ENCODE measurements at places on chromosomes 3 and 15.

DNA sequence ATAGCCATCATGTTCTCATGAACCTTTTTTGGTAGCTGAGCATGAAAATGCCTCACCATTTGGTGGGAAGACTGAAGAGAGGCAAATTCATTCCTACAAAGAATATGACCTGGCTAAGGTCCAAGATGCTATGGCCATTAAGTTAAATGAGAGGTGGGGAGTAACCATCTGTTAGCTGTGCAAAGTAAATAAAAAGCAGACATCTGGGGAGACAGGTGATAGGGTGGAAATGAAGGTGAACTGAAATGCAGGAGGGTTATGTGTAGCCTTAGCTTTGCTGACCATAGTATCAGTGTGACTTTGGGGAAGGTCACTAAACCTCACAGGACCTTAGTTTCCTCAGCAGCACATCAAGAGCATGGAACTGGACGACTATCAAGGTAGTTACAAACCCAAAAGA, 111.0 kb upstream of the STRIT1 start:
- DNase-seq = no peak

DNA sequence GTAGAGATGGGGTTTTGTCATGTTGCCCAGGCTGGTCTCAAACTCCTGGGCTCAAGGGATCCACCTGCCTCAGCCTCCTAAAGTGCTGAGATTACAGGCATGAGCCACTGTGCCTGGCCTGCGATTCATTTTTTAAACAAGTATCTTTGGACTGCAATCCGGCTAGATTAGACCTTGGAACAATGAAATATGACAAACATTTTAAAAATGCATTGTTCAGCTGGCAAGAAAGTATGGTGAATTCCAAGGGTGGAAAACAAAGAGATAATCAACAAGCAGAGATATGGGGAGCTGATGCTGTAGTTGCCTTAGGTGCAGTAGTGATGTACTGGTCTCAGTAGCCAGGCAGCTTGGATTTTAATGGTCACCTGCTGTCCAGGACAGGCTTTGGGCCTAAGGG, 95.8 kb upstream of the GOLGA8J start:
- no peak for DNase-seq

DNA sequence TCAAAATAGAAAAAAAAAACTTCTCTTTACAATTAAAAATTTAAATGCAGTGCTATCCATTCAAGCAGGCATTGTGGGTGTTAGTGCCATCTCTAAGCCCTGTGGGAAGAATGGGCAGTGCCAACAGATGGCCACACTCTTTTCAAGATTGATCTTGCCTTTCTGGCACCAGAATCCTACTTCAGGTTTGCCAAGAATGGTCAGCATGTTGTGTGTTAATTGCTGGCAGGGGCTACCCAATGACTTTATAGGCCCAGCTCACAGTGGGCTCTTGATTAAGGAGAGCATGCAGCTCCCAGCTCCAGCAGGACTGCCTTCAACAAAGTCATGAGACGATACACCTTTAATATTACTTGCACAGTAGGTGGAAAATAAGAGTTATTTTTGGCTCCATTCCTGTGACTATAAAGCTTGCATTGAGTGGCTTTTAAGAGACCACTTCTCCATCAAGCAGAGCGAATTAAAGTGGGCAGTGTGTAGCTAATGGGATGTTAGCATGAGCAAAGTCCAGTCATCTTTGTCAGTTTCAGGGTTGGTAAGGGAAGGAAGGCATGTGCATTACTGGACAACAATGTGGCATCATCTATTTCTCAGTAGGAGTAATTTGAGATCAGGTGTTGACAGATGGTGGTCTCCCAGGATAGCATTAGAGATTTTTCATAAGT, 476.8 kb downstream of the C3orf38 start:
- no peak for DNase-seq

DNA sequence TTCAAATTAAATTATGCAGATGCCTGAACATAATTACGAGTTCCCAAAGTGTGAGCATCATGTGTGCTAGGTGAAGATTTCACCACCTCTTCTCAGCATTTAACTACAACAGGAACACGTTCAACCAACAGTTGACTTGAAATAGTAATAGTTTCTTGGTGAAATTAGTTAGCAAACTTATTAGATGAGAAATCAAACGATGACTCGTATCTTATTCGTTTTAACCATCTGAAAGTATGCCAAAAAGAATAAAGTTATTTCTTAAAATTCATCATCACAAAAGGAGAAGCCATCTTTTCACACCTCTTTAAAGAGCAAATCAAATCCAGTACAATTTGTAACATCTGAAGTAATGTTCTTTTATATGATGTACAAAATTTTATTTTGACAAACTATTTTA, 2.3 kb downstream of the BNC1 start:
- no peak for DNase-seq

GRCh38 chr3:55523471-55523870, 36.4 kb upstream of the WNT5A start:
- no peak for DNase-seq

DNA sequence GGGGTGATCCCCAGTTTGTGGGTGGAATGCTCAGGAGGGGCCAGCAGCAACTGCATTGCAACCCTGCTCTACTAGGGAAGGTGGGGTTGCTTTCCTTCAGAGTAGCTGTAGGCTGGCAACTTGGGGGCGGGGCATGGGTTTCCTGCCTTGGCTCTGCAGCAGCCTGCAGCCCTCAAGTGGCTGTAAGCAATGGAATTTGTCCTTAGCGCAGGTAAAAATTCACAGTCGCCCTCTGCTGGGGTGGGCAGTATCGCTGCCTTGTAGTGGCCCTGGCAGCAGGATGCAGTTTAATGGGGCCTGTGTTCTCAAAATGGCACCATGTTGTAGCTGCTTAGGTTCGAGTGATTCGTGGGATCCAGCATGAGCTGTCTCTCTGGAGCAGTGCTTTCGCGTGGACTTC, 29.8 kb downstream of the STT3B start:
- DNase-seq = peak; percentile 60

DNA sequence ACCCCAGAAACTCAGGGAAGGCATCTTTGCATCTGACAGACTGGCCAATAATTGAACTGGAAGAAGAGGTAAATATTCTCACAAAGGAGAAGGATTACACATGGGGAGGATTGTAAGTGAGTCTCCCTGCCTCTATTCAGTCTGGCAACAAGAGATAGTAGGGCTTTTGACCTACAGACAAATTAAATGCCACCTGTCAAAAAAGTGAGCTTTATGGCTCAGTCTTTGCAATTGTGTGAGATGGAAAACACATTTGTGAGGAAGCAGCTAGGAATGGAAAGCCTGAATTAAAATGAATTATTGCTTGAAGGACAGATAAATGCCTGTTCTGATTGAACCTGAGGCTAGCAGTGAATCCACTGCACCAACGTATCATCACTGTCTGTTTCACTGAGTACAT, 173.3 kb upstream of the GOLIM4 start:
- DNase-seq = no peak

- DNase-seq = no peak
Measured at GRCh38 chr3:191360620-191361019, 30.3 kb upstream of the UTS2B start.

GRCh38 chr15:63454503-63455211, 49.7 kb upstream of the USP3 start:
- no peak for DNase-seq

GRCh38 chr3:64357481-64357880, 132.2 kb upstream of the PRICKLE2 start:
- no peak for DNase-seq

GRCh38 chr3:12501360-12502020, 17.2 kb downstream of the TSEN2 start:
- no peak for DNase-seq

- DNase-seq = no peak
Measured at GRCh38 chr15:25775317-25775912, 87.7 kb downstream of the ATP10A start.

- no peak for DNase-seq
Measured at GRCh38 chr15:35764661-35765519, 218.9 kb upstream of the DPH6 start.

GRCh38 chr3:127136706-127137105, 56.2 kb upstream of the PRR23E start:
- DNase-seq = no peak

GRCh38 chr15:59439576-59439975, 1.6 kb downstream of the FAM81A start:
- no peak for DNase-seq

DNA sequence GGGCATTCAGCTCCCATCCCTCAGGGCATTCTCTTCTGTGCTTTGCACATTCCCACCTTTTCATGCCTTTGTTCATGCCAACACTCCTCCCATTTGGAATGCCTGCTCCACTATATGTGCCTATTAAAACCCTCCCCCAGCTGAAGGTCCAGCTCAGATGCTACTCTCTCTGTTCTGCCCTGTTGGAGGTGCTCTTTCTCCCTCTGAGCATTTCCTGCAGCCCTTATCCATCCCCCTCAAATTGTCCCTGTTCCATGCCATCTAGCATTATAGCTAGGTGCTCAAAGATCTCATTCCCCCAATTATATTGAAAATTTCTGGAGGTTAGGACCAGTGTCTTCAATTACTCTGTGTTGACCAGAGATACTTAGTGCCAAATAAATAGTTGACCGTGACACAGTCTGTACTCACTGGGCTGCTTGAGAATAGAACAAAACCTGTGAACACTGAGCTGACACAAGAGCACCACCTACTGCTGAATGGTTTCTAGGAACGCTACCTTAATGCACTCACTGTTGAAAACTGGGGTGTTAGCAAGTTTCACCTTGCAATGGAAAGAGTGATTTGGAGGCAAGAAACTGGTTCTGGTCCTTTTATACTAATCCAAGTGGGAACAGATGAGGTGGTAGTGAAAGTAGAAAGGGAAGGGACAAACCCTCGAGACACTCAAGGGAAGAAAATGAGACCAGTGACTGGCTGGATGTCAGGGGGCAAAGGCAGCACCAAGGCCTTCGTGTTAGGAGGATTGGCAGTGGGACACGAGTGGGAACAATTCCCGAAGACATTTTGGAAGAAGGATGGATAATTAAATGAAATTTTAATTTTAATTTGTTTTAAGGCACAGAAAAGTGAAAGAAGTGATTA, 289.8 kb upstream of the ROPN1 start:
- DNase-seq = no peak

DNA sequence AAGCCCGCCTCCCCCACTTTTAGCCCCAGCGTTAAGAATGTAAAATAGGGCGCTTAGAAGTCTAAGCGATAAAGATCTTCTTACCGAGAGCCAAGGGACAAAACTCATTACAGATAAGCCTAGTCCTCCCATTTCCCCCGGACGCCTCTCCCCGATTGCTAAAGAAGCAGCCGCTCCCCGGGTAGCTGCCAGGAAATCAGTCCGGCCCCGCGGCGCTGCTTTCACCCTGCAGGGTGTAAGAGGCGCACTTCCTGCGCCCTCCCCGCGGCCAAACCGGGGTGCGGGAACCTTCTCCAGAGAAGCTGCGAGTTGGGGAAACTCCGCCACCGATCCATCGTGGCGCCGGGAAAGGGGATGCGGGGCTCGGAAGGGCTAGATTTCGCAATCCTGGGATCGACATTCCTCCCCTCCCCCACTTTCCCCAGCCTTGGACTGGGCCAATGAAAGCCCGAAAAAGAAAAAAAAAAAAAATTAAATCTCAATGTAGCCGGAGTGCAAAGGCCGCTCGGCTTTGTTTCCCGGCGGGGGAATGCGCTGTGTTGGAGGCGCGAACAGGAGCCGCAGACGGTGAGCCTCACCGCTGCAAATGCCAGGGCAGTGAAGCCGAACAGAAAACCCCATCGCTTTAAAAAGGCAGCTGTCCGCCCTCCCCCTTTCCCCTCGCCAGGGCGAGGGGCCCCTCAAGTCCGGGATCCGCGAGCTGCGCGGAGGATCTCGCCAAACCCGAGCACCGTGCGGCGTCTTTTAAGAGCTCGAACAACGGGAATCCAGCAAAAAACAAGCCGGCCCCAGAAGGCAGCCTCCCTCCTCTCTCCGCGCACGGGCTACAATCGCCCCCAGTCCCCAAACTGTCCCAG, 626 bp upstream of the PTPRG start:
- no peak for DNase-seq

GRCh38 chr3:129837065-129837642, 56.4 kb downstream of the TMCC1 start:
- DNase-seq = no peak

- DNase-seq = no peak
Measured at GRCh38 chr3:24229468-24230221, 265.0 kb downstream of the THRB start.

- DNase-seq = peak; percentile 45
Measured at GRCh38 chr3:30319713-30320112, 286.7 kb upstream of the TGFBR2 start.

DNA sequence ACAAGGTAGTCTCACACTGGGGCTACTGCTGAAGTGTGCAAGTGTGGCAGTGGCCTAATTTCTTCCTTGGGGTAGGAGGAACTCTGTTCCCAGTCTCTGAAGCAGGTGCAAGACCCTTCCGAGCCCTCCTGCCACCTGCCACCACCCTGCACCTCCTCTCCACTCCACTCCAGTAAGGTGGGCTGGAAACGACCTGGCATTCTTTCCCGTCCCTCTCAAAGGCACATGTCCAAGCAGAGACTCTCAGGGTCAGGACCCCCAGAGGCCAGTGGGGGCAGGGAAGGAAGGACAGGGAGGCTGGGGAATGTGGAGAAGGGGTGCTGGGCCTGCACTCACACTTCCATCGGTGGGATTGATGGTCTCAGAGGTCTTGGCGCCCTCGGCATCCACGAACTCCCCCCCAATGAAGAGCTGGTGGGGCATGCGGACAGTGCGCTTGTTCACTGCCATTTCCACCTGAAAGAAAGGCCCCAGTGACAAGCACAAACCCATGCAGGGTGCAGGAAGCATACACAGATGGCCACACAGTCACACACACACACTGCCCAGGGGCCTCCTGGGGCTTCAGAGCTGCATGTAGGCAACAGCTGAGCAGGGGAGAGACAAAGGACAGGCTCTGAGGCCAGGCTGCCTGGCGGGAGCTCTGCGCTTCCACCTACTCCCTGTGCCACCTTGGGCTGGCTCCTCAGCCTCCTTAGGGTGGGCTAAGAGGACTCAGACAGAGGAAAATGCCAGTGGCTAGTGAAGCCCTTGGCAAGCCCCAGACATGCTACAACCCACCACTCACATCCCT, 43.8 kb downstream of the ALDH1L1 start:
- DNase-seq = no peak

- DNase-seq = no peak
Measured at GRCh38 chr3:120424506-120424905, 26.3 kb downstream of the FSTL1 start.

DNA sequence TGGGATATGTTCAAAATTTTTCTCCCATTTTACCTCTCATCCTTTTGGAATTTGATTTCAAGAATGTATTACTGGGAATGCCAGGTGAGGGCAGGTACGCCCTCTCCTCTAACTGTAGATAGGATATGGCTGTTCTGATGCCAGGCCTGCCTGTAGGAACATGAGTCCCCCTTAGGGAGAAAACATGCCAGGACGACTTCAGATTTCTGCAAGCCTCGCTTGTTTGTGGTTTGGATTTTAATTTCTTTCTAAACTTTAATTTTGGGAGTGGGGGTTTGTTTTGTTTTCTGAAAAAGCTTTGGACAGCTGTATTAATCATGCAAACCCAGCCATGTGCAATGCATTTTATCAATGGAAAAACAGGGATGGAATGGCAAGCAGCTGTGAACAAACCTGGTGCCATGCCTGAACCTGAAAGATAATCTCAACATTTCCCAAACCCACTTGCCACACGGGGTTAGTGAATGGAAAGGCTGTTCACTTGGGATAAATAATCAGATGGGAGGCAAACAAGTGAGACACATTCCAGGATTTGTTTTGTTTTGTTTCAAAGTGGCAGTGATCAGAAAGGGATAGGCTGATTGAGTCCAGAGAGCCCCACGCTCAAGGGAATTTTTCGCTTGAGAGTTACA, 207.6 kb downstream of the GAP43 start:
- DNase-seq = no peak
